Left lobe of liver (tissue), 2 donors: ENCODE measurements at places on chromosomes 3 and 15. TPM values are rescaled to one million over a fixed set of nuclear protein-coding genes. Genes with fewer than 3 reads are reported as not detected.

Gene C3orf49
- not detected for total RNA-seq

GRCh38 chr15:60585743-60586708 is 107.1 kb upstream of the ICE2 start:
- peak; percentile 65 for DNase-seq

DNA sequence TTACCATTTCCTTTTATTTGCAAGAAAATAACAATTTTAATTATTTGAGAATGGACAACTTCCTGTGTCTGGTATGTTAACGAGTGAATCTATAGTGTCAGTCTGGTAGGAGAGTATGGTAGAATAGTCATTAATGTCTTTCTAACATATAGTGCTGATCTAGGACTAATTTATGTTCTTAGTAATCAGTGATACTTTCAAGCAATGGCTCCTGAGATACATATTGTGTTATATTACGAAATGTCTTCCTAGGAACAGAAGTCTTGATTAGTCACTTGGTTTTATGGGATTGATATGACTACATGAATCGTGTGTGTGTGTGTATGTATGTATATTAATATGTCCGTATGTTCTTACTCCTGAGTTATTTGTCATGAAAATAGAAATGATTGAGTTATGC is 66.6 kb upstream of the PAQR5 start:
- DNase-seq = no peak

- DNase-seq = no peak
These were observed 133.8 kb downstream of the GMNC start for GRCh38 chr3:190728574-190729246.

Gene NR2E3
- total RNA-seq = 0.33 TPM

DNA sequence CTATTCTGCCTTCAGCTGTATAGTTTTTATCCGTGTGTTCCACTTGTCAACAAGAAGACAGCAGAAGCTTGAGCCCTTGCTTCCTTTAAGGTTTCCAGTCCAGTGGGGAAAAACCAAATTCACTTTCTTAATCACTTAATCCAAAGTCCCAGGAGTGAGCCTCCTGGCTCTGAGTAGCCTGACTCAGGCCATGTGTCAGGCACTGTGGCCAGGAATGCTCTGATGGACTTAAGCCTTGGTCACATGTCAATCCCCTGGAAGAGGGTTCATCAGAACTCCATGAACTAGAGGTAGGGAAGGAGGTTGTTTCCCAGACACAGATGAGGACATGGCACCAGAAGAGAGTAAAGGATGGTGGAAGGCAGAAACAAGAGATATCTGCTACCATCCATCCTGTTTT is 8.8 kb downstream of the VIPR1 start:
- no peak for DNase-seq

GRCh38 chr3:197168606-197169005 is 129.8 kb downstream of the DLG1 start:
- DNase-seq = no peak

Gene SLCO2A1
- total RNA-seq = 7.4 TPM

Gene SLC24A5
- total RNA-seq = not detected
